ENCODE measurements at places on chromosomes 2 and 18. TPM values are rescaled to one million over a fixed set of nuclear protein-coding genes. Genes with fewer than 3 reads are reported as not detected.

SERPINB7 gene
- total RNA-seq, result not detected

CRACDL gene
- 3.3 TPM for total RNA-seq

GRCh38 chr2:104733226-104733943 lies 120.5 kb upstream of the POU3F3 start:
- no peak for DNase-seq

DNA sequence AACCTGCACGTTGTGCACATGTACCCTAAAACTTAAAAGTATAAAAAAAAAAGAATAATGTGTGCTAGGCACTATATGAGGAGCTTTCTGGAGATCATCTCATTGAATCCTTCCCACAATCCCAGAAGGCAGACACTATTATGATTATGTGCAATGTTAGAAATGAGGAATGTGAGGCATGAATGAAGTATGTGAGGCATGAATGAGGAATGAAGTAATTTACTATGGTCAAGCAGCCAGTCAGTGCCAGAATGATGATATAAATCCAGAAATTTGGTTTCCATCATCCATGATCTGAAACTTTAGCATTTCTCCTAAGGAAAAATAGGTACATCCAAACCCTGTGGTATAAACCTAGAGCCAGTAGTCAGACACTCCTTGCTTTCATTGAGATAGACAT lies 42.0 kb downstream of the CCDC148 start:
- DNase-seq, result no peak

- no peak for DNase-seq
Observed at GRCh38 chr2:30729031-30729430, 78.2 kb downstream of the CAPN13 start.

RESP18 gene
- not detected for total RNA-seq

SLC1A4 gene
- 12.3 TPM for total RNA-seq

- peak; percentile 70 for DNase-seq
Observed at GRCh38 chr2:101253013-101253702, 472 bp downstream of the CNOT11 start.

Measured in dermis blood vessel endothelial cell (primary cell).